CD8-positive, alpha-beta memory T cell (primary cell): ENCODE measurements at places on chromosomes 11 and 22.

DNA sequence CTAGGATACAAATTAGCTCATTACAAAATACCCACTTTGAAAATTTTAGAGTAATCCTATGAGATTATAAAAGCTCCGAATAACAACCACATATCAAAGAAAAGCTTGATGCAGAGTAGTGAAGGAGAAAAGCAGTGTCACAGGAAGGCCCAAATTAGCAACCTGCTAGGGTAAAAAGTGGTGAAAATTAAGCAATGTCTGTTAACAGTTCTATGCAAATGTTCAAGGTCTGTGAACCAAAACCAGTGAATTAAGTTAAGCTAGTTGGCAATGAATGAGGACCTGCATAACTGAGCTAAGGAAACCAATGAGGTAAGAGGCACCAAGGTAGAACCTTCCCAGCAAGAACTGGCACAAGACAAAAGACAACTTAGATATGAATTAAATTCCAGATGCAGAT is 29.6 kb downstream of the PRDM10 start:
- H3K27ac ChIP-seq = no peak overlapping the region
- H3K36me3 ChIP-seq = no peaks in the 10 kb centered on the region
- no peaks in the 10 kb centered on the region for H3K4me1 ChIP-seq
- no peak for DNase-seq
- H3K4me3 ChIP-seq = no peak overlapping the region

DNA sequence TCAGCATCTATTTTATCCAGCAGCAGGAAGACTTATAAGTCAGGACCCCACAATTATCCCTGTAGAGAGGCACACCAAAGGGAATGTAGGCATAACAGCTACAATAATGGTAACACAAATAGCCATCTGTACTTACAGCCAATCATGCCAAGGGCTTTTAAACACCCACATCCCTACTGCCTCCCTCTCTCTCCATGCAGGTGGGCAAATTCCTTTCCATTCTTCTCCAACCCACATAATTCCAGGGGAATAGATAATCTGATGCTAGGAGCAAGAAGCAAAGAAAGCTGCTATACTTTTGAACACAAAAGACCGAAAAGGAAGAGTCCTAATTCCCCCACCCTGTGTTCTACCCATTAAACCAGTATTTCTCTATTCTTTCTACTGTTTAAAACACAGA is 46.7 kb downstream of the RBFOX2 start:
- H3K36me3 ChIP-seq = no peaks in the 10 kb centered on the region
- DNase-seq = no peak
- H3K4me3 ChIP-seq = no peak overlapping the region
- no peaks in the 10 kb centered on the region for H3K4me1 ChIP-seq
- no peaks in the 10 kb centered on the region for H3K27me3 ChIP-seq

DNA sequence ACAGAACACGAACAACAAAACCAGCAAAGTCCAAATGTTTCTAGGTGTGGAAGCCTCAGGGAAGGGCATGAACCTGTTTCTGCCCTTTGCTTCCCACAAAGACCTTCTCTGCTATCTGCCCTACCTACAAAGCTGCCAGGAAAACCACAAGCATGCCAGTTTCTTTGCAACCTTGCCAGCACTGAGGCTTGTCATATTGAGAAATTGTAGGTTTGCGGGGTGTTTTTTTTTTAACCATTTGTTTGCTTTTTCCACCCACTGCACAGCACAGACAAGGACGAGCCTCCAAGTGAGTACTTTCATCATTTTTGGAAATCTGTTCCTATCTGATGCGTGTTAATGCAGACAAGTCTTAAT is 12.8 kb downstream of the PARVG start:
- no peak for DNase-seq
- H3K4me3 ChIP-seq = peak overlapping the region; percentile 24
- H3K27ac ChIP-seq = no peak overlapping the region
- peaks cover 35% of the 10 kb centered on the region for H3K4me1 ChIP-seq
- no peaks in the 10 kb centered on the region for H3K27me3 ChIP-seq
- H3K36me3 ChIP-seq = peaks cover 8% of the 10 kb centered on the region

DNA sequence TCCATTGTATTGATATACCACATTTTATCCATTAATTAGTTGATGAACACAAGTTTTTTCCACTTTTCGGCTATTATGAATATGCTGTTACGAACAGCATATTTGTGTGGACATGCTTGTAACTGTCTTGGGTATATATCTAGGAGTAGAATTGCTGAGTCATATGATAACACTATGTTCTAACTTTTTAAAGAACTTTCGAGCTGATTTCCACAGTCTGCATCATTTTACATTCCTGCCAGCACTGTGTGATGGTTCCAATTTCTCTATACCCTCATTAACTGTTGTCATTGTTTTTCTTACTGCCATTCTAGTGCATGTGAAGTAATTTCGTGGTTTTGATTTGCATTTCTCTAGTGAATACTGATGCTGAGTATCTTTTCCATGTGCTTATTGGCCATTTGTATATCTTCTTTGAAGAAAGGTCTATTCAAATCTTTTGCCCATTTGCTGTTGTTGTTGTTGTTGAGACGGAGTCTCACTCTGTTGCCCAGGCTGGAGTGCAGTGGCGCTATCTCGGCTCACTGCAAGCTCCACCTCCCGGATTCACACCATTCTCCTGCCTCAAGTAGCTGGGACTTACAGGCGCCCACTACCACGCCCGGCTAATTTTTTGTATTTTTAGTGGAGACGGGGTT is 7.4 kb upstream of the RCE1 start:
- peak overlapping the region; percentile 12 for H3K27ac ChIP-seq
- no peaks in the 10 kb centered on the region for H3K27me3 ChIP-seq
- no peak for DNase-seq

DNA sequence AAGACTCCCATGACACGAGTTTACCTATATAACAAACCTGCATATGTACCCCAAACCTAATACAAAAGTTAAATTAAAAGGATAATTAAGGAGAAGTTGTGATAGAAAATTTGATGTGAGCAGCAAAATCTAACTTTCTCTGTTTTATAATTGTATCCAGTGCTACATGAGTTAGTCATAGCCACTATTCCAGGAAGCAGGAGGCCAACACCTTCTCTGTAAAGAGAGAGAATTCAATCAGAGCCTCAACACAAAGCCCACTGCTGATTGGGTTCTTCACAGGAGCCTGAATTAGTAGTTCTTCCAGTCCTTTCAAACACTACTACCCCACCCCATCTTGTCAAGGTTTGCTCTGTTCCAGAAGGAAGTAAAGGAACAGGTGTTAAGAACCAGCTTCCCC is 84.2 kb downstream of the BLID start:
- H3K4me1 ChIP-seq = no peaks in the 10 kb centered on the region
- H3K4me3 ChIP-seq = no peak overlapping the region
- H3K27ac ChIP-seq = no peak overlapping the region
- no peaks in the 10 kb centered on the region for H3K27me3 ChIP-seq
- no peaks in the 10 kb centered on the region for H3K36me3 ChIP-seq

- DNase-seq = no peak
- H3K36me3 ChIP-seq = no peaks in the 10 kb centered on the region
- no peaks in the 10 kb centered on the region for H3K27me3 ChIP-seq
- peaks cover 8% of the 10 kb centered on the region for H3K4me1 ChIP-seq
Observed at GRCh38 chr11:78039919-78040671, 17.0 kb upstream of the KCTD14 start.

DNA sequence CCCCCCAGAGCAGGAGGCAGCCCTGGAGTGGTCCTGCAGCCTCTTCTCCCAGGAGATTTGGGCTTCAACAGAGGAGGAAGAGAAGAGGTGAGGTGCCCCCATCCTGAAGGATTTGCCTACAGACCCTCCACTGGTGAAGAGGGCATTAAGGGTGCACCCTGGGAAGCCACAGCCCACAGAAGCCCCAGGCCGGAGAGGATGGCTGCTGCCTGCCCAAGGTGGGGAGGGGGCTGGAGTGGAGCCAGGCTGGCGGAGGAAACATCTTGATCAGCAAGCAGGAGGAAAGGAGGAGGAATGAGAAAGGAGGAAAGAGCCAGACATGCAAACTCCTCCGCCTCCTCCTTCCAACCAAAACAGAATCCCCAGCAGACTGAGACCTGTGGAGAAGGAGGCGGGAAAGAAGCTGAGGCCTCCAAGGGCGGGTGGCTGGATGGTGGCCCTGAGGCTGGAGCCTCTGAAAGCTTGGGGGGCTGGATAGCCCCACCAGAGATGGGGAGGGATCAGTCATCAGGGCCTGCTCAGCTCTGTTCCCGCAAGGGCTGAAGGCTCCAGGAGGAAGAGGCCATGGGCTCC is 31.3 kb downstream of the ARRB1 start:
- H3K27me3 ChIP-seq = no peaks in the 10 kb centered on the region
- H3K27ac ChIP-seq = no peak overlapping the region
- peaks cover 15% of the 10 kb centered on the region for H3K4me1 ChIP-seq
- no peak overlapping the region for H3K4me3 ChIP-seq
- no peaks in the 10 kb centered on the region for H3K36me3 ChIP-seq
- DNase-seq = no peak

DNA sequence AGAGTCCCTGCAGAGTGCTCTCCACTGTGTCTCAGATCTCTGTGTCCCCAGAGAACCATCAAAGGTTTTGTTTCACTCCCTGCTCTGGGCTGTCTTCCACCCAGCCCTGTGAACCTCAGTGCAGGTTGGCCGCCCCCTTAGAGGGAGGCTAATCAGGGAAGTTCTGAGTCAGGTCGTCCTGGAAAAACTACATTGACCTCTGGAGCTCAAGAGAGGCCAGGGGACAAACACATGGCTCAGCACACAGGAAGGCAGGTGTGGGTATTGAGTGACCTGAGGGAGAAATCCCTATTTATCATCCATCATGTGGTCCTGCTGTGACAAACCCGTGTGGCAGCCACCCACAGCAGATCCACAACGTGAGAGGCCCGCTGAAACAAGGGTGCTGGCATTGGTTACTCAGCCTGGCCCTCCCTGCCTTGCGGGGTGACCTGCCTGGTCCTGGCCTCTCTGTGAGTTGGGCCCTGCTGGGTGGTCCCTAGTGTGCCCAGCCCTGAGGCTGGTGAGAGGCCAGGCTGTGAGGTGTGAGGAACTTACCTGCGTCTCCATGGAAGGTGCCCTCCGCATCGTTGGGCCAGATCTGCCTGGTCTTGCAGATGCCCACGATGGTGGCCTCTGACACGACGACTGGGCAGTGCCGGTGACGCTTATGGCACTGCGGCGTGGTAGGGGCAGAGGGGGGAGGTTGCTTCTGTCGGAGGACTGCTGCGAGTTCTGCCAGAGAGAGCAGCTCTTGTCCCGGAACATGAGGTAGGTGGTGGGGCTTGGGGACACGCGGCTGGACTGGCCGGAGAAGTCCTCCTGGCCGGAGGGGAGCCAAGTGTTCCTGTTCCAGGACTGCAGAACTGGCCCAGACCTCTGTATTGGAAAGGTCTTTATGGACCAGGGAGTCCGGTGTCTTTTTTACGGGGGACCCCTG is 669 bp upstream of the BCR start:
- H3K36me3 ChIP-seq = peaks cover 5% of the 10 kb centered on the region
- H3K4me1 ChIP-seq = peaks cover 63% of the 10 kb centered on the region
- DNase-seq = no peak
- no peaks in the 10 kb centered on the region for H3K27me3 ChIP-seq
- H3K27ac ChIP-seq = peak overlapping the region; percentile 82

- H3K4me1 ChIP-seq = peaks cover 23% of the 10 kb centered on the region
- H3K4me3 ChIP-seq = no peak overlapping the region
- no peaks in the 10 kb centered on the region for H3K36me3 ChIP-seq
- H3K27ac ChIP-seq = no peak overlapping the region
- DNase-seq = no peak
Observed at GRCh38 chr11:367956-368413, 1.3 kb upstream of the B4GALNT4 start.

- no peaks in the 10 kb centered on the region for H3K4me1 ChIP-seq
- no peak overlapping the region for H3K4me3 ChIP-seq
- no peak for DNase-seq
- H3K27me3 ChIP-seq = no peaks in the 10 kb centered on the region
Observed at GRCh38 chr11:101010899-101011298, 118.7 kb downstream of the PGR start.

DNA sequence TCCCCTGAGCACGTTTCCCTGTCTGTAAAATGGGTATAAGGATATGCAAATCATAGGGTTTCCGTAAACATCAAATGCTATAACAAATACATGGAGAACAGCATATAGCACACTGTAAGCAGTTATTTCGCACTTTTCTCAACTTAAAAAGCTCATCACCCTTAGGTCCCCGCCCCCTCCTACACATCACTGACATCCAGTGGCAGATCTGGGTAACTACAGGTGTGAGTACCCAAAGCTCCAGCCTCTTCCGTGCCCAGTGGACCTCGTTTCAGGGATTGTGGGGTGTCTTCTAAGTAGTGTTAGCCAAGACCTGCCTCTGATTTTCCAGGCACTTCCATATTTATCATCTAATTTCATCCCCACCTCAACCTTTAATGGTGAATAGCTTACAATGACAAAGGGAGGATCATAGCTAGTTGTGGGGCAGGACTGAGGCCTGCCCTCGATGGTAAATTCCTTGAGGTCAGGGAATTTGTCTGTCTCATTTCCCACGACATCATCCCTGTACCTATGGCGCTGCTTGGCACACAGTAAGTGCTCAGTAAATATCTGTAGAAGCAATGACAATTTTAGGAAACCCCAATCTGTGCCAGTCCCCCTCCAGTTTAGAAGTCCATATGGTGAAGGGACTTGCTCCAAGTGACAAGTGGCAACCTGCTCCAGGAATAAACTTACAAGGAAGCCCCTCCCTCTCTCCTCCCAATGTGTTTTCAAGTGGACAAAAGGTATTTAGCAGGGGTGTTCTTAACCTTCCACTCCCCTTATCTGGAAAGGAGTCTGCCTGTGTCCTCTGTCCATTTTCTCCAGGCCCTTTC is 340.5 kb downstream of the TENM4 start:
- no peaks in the 10 kb centered on the region for H3K4me1 ChIP-seq
- H3K27ac ChIP-seq = no peak overlapping the region
- H3K4me3 ChIP-seq = no peak overlapping the region
- no peaks in the 10 kb centered on the region for H3K36me3 ChIP-seq
